ENCODE measurements at places on chromosomes 3 and 15. TPM values are rescaled to one million over a fixed set of nuclear protein-coding genes. Genes with fewer than 3 reads are reported as not detected.

DNA sequence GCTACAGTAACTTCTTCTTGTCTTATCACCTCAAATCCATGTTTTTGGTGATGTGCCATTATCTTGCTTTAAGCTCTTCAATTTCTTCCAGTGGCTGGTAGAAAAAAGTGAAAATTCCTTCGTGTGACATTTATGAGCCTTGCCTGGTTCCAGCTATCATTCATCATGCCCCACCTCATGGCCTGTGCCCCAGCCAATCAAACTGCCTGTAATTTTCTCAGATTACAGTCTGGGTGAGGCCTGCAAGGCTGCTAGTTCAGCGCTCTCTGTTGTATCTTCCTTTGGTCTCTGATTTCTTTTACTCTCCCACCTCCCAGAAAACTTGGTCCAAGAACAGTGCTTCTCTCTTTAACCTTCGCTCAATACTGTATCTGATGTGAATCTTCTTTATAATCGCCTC is 249.3 kb upstream of the ZNF717 start:
- no peak for DNase-seq
- H3K4me3 ChIP-seq: no peak overlapping the region
- no peaks in the 10 kb centered on the region for H3K27me3 ChIP-seq
- H3K36me3 ChIP-seq: no peaks in the 10 kb centered on the region

DNA sequence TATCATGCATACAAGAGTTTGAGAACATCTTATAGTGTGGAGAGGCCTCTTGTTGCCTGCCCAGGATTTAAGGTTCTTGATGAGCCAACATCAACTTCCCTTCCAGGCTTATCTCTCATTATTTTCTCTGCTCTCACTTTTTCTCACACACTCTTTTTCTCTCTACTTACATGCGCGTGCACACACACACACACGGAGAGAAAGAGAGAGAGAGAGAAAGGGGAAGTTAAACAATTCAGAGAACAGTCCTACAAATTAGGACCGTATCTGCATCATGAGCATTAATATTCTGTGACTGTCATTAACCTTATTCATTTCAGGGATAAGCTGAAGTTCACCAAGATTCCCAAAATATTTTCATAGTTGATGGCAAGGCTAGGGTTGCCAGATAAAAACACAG is 269.0 kb downstream of the ZNF621 start:
- DNase-seq: no peak
- H3K4me1 ChIP-seq: no peaks in the 10 kb centered on the region
- no peaks in the 10 kb centered on the region for H3K36me3 ChIP-seq
- H3K27me3 ChIP-seq: peaks cover 5% of the 10 kb centered on the region

GRCh38 chr3:66747696-66748095 is 246.9 kb upstream of the LRIG1 start:
- no peak overlapping the region for H3K4me3 ChIP-seq
- DNase-seq: no peak
- H3K27ac ChIP-seq: no peak overlapping the region
- H3K36me3 ChIP-seq: no peaks in the 10 kb centered on the region
- peaks cover 2% of the 10 kb centered on the region for H3K27me3 ChIP-seq
- no peaks in the 10 kb centered on the region for H3K4me1 ChIP-seq

- no peaks in the 10 kb centered on the region for H3K4me1 ChIP-seq
- DNase-seq: no peak
- H3K4me3 ChIP-seq: no peak overlapping the region
- H3K36me3 ChIP-seq: peaks cover 9% of the 10 kb centered on the region
Observed at GRCh38 chr3:11386465-11387113, 114.4 kb downstream of the ATG7 start.

GRCh38 chr3:15812183-15812582 is 14.4 kb upstream of the ANKRD28 start:
- no peak for DNase-seq
- H3K4me1 ChIP-seq: peaks cover 3% of the 10 kb centered on the region
- no peaks in the 10 kb centered on the region for H3K36me3 ChIP-seq

DNA sequence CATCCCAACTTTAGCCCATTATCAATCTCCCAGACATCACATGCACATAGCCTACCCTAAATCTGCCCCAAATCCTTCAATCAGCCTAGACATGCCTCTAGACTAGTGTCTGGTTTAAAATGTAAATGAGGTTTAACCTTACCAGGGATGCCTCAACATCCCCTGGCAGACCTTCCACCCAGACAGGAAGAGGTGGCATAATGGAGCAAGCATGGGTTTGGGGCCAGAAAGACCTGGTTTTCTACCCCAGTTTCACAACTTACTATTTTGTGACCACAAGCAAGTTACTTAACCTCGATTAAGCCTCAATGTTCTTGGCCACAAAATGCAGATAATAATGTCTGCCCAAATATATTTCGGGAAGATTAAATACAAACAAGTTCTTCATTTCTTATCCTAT is 28.3 kb upstream of the THBS1 start:
- no peak overlapping the region for H3K27ac ChIP-seq
- H3K4me1 ChIP-seq: no peaks in the 10 kb centered on the region
- H3K27me3 ChIP-seq: no peaks in the 10 kb centered on the region
- no peak for DNase-seq
- H3K36me3 ChIP-seq: no peaks in the 10 kb centered on the region
- H3K4me3 ChIP-seq: no peak overlapping the region

DNA sequence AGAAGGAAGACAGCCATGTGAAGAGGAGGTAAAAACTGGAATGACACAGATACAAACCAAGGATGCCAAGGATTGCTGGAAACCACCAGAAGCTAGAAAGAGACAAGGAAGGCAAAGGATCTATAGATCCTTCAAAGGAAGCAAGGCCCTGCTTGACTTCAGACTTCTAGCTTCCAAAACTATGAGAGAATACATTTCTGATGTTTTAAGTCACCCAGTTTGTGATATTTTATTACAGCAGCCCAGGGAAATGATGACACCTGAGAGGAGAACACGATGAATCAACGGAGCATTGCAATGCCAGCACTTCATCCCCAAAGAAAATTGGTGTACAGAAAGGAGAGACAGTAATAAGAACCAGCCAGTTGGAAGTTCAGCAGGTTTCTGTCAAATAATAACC is 116.3 kb downstream of the MAGI1 start:
- H3K4me3 ChIP-seq: no peak overlapping the region
- no peaks in the 10 kb centered on the region for H3K36me3 ChIP-seq
- H3K27ac ChIP-seq: no peak overlapping the region
- DNase-seq: no peak
- no peaks in the 10 kb centered on the region for H3K4me1 ChIP-seq
- H3K27me3 ChIP-seq: no peaks in the 10 kb centered on the region

DNA sequence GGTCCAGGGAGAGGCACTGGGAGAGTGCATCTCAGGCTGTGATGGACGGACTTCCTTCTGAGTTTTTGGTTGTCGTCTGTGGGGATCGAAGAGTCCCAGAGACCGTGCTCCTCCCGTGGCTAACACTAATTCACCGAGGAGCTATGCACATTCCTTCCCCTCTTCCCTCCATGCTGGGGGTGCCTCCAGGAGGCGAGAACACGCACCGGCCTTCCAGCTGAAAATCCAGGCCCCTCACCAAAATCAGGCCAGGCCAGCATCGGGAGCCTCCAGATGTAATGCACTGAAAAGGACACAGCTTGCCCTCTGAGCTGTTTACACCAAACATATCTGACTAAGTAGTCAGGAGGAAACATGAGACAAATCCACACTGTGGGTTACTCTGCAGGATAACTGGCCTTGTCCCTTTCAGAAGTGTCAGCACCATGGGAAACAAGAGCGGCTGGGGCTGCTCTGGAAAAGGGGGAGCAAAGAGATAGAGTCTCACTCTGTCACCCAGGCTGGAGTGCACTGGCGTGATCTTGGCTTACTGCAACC is 5.5 kb downstream of the RNU5B-1 start:
- H3K27me3 ChIP-seq: no peaks in the 10 kb centered on the region
- DNase-seq: no peak
- H3K4me1 ChIP-seq: peaks cover 7% of the 10 kb centered on the region
- no peaks in the 10 kb centered on the region for H3K36me3 ChIP-seq
- no peak overlapping the region for H3K4me3 ChIP-seq
- no peak overlapping the region for H3K27ac ChIP-seq

GRCh38 chr3:31004025-31004678 is 109.7 kb upstream of the GADL1 start:
- no peak for DNase-seq
- no peaks in the 10 kb centered on the region for H3K4me1 ChIP-seq
- no peaks in the 10 kb centered on the region for H3K27me3 ChIP-seq

DNA sequence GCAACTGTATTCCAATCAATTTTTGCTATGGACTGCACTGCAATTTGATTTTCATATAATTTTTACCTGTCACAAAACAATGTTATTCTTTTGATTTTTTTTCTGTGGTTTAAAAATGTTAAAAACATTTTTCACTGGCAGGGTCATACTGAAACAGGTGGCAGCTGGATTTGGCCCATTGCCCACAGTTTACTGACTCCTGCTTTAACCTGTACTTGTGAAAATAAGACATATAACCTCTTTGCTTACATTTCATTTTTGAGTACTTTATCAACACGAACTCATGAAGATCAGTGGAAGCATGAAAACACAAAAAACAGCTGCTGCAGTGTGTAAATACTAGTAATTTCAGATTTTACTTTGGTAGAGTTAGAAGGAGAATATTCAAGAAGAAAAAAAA is 313.1 kb downstream of the WDR72 start:
- no peak for DNase-seq
- H3K4me3 ChIP-seq: no peak overlapping the region
- no peaks in the 10 kb centered on the region for H3K36me3 ChIP-seq
- no peaks in the 10 kb centered on the region for H3K27me3 ChIP-seq
- no peak overlapping the region for H3K27ac ChIP-seq

GRCh38 chr15:62254137-62254934 is 89.3 kb upstream of the C2CD4B start:
- H3K36me3 ChIP-seq: no peaks in the 10 kb centered on the region
- no peaks in the 10 kb centered on the region for H3K4me1 ChIP-seq
- no peak overlapping the region for H3K27ac ChIP-seq
- H3K27me3 ChIP-seq: peaks cover 25% of the 10 kb centered on the region
- DNase-seq: peak; percentile 35
- H3K4me3 ChIP-seq: no peak overlapping the region

DNA sequence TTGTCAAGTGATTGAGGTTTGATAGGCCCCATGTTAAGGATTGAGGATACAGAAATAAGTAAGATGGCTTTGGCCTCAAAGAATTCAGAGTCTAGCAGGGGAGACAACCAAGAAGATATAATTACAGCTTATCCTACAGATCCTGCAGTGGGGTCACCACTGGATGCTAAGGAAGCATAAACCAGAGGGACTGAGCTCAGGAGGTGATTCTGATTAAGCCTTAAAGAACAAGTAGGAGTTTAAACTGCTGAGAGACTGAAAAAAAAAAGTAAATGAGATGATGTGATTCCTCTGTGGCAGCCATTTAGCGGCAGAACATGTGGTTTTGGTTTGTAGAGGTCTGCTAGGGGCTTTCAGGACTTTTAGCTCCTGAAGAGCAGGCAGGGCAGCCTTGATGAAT is 72.1 kb upstream of the ROPN1 start:
- no peak overlapping the region for H3K27ac ChIP-seq
- H3K4me3 ChIP-seq: no peak overlapping the region
- H3K27me3 ChIP-seq: no peaks in the 10 kb centered on the region
- H3K36me3 ChIP-seq: no peaks in the 10 kb centered on the region
- DNase-seq: no peak

- no peak overlapping the region for H3K27ac ChIP-seq
- no peaks in the 10 kb centered on the region for H3K4me1 ChIP-seq
- DNase-seq: no peak
- H3K27me3 ChIP-seq: no peaks in the 10 kb centered on the region
Observed at GRCh38 chr15:69997813-69998212, 99.9 kb downstream of the TLE3 start.

DNA sequence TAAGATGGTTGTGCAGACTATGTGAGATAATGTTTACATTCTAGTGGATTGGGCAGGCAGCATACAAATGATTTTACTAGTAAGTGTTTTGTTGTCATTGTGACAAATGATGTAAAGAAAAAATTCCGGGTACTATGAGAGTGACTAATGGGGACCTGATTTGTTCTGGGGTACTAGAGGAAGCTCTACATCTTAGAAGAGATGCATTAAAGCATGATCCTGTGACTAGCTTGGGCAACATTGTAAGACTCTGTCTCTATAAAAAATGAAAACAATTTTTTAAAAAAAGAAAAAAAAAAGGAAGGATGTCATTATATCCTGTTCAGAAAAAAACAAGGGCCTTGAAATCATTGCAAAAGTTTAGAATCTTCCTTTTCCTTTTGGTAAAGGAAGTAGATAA is 58.1 kb upstream of the MYRIP start:
- H3K27me3 ChIP-seq: no peaks in the 10 kb centered on the region
- no peaks in the 10 kb centered on the region for H3K36me3 ChIP-seq
- H3K4me3 ChIP-seq: no peak overlapping the region

DNA sequence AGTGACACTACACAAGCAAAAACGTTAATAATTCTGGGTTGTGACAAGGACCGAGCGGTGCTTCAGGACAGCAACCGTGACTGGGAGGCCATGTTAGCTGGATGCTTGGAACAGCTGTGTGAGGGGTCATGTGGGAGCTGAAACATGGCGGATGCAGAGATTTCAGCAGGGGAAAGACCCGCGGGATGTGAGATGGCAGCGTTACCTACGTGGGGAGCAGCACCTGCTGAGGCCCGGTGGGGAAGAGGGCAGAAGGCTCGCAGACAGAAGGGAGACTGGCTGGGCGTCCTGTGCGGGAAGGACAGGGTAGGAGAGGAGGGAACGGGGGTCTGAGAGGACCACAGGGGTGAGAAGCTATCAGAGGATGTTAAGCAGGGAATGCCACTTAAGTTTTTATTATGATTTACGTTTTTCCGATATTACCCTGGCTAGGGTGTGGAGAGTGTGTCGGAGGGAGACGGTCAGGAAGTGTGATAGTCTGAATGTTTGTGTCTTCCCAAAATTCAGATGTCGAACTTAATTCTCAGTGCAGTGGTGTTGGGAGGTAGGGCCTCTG is 228.8 kb upstream of the LYSMD4 start:
- no peaks in the 10 kb centered on the region for H3K4me1 ChIP-seq
- H3K27me3 ChIP-seq: no peaks in the 10 kb centered on the region

DNA sequence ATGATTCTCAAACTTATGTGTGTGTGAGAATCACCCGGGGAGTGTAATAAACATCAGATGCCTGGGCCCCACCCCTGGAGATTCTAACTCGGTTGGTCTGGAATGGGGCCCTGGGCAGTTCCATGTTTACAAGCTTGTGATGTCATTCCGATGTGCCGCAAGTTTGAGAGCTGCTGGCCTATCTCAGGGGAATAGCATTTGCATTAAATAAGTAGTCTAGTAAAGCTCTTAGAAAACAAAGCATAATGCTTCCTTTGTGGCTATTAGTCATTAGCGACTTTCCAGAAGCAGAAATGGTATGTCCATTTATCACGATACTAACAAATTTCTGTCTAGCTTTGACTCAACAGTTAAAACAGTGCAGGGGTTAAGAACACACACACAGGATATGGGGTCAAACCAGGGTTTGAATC is 20.9 kb downstream of the PGBD4 start:
- no peak for DNase-seq
- H3K27ac ChIP-seq: no peak overlapping the region
- H3K36me3 ChIP-seq: no peaks in the 10 kb centered on the region
- no peaks in the 10 kb centered on the region for H3K4me1 ChIP-seq
- peaks cover 10% of the 10 kb centered on the region for H3K27me3 ChIP-seq

CELSR3 gene
- 6.2 TPM for total RNA-seq

COL6A5 gene
- not detected for total RNA-seq

KLHL40 gene
- not detected for total RNA-seq

MGLL gene
- total RNA-seq: 3.7 TPM

NLGN1 gene
- not detected for total RNA-seq

C3orf52 gene
- total RNA-seq: 0.95 TPM

WDR93 gene
- not detected for total RNA-seq

GABRR3 gene
- not detected for total RNA-seq

RAD18 gene
- total RNA-seq: 16.5 TPM

IL16 gene
- 299 TPM for total RNA-seq

Data from T-cell (primary cell).